ENCODE measurements at places on chromosomes 6 and 20. TPM values are rescaled to one million over a fixed set of nuclear protein-coding genes. Genes with fewer than 3 reads are reported as not detected.

The GJA10 gene
- not detected for total RNA-seq

The HLA-DQB2 gene
- not detected for total RNA-seq

The CASS4 gene
- not detected for total RNA-seq

The HLA-G gene
- total RNA-seq, result not detected

The TFAP2C gene
- 16.3 TPM for total RNA-seq

The RAMACL gene
- total RNA-seq, result 0.43 TPM

The SLC17A4 gene
- not detected for total RNA-seq

The CLPSL2 gene
- 2.0 TPM for total RNA-seq

The PMEPA1 gene
- 322 TPM for total RNA-seq

The NAPB gene
- 3.1 TPM for total RNA-seq

The PRPH2 gene
- not detected for total RNA-seq

The DAAM2 gene
- total RNA-seq, result not detected

The OR14J1 gene
- total RNA-seq, result not detected

The SLC17A1 gene
- not detected for total RNA-seq

The CHRNA4 gene
- 0.27 TPM for total RNA-seq

The CCN6 gene
- total RNA-seq, result not detected

The MTFR2 gene
- 11.6 TPM for total RNA-seq

The MYCT1 gene
- not detected for total RNA-seq

Data from A549 treated with GW870086 at 1 μM for 4 hours (cell line).